ENCODE measurements at places on chromosomes 2 and 18.

- DNase-seq: no peak
Measured at GRCh38 chr2:155692856-155693255, 639.7 kb downstream of the NR4A2 start.

DNA sequence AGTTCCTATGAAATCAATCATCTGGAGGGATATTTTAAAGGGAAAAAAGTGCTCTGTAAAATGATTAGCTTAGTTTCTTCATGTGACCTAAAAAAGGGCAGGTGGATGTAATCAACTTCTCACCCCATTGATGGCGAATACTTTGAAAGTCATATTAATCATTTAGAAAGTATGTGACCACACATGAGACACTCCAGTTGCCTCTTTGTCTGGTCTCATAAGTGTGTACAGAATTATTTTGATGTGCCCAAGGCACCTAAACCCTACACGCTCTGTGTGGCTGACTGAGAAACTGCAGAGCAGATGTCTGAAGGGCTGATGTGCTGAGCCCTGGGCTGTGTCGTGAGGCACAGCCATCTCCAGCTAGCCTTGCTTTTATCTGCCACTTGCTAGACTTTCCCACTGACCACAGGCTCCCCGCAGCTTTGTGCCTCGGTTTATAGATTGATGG is 26.9 kb downstream of the SGPP2 start:
- no peak for DNase-seq

DNA sequence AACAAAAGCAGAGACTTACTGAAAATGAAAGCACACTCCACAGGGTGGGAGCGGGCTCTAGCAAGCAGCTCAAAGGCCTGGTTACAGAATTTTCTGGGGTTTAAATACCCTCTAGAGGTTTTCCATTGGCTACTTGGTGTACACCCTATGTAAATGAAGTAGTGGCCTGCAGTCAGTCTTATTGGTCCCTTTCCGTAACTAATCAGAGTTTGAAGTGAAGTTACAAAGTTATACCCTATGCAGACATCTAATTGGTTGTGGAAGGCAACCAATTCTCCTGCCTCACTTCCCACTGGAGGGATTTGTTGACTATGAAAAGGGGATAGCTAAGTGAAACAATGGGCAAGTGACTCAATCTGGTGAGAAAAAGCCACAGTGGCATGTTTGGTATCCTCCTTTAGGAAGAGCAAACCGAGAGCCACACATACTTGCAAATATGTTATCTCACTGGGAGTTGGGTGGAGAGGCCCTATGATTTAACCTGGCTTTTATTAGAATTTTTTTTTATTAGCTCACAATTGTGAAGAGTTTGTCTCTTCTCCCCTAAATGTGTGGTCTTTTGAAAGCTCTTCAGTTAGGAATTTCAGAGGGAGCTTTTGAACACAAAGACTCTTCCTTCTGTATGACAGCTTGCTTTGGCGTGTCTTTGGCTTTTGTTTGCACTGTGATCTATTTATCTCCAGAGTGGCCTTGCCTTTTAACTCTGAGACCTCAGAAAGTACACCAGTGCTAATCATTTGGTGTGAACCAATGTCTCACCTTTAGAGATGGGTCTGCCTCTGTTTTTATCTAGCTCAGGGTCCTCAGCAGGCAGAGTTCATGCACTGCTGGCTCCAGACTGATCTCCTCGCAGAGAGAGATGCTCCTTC is 69.6 kb downstream of the MAP4K4 start:
- DNase-seq: no peak

GRCh38 chr2:188430705-188431104 is 139.0 kb downstream of the GULP1 start:
- DNase-seq: no peak

DNA sequence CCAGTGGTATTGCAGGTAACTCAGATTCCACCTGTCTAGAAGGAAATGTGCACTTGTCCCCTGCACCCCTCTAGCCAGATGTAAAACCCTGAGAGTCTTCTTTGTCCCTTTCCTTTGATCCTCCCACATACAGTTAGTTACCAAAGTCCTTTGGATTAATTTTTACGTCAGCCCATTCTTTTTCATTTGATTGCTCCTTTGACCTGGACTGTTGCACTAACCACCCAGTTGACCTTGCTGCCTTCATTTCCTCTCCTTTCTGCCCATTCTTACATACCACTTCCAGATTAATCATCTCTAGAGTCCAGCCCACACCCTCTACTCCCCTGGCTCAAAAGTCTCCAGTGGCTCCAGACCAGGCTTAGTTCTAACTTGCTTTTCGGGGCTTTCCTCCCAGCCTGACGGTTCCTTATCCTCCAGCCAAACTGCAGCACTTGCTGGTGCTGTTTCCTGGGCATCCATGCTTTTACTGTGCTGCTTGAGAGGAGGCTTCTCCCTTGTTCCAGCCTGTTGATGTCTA is 99.3 kb downstream of the SPTBN1 start:
- no peak for DNase-seq
